ENCODE measurements at places on chromosomes 4 and X.

DNA sequence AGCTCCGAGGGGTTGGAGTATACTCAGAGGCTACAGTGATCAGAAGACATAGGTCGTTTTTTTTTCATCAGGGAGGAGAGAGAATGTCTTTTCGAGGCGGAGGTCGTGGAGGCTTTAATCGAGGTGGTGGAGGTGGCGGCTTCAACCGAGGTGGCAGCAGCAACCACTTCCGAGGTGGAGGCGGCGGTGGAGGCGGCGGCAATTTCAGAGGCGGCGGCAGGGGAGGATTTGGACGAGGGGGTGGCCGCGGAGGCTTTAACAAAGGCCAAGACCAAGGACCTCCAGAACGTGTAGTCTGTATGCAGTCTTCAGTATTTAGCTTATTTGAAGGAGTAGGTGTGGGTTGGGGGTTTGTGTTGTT is 500 bp downstream of the GAR1 start:
- DNase-seq, result peak; percentile 5

DNA sequence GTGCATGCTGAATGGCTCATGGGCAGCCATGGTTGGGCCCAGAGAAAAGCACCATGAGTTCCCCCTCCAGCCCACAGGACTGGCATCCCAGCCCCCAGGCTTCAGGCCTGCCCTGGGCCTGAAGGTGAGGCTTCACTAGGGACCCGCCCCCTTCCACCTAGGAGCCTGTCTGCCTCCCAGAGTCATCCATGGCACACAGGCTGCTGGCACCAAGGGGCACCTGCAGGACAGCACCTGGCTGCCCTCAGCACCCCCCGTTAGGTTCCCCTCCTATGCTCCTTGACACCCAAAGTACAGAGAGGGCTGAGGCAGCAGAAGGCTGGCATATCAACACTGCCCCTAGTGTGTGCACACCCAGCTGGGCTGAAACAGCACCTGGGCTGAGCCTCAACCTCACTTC is 566.7 kb upstream of the PCDH7 start:
- no peak for DNase-seq

GRCh38 chr4:93237521-93237920 is 591.0 kb upstream of the ATOH1 start:
- no peak for DNase-seq

DNA sequence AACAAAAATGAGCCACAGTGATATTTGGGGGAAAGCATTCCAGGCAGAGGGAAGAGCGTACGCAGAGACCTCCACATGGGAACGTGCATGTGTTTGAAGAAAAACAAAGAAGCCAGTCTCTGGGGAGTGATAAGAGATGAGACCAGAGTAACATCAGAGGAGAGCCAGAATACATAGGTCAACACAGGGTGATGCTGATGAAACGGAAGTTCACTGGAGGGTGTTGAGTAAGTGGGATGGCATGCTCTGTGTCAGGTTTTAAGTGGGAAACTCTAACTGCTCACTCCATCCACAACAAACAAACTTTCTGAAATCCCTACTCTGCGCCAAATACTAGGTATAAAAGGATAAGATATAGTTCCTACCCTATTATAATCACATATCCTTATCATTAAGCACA is 110.0 kb downstream of the ARHGAP6 start:
- DNase-seq, result no peak

DNA sequence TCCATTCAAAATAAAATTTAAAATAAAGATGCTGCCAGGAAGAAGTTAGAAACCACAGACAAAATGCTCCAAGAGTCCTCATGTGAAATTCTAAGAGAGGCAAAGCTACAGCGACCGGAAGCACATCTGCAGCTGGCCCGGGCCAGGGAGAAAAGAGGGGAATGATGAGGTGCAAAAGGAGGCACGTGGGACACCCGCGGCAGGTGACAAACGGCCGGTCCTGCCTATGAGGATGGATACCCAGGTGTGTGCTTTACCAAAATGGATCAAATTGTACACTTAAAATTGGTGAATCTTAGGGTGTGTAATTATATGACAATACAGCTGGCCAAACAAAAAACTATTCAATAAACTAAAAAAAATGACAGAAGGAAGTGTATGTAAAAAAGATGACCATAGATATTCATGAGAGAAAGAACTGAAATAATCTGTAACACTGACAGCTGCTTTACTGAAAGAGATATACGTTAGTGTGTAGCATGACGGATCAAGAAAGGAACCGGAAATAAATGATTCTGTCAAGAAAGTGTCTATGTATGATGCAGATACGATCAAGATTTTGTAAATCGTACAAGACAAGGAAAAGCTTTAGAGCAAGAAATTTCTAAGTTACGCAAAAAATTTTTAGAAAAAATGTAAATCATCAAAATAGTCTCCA is 29.5 kb downstream of the PPP2R3B start:
- no peak for DNase-seq

- DNase-seq, result no peak
Observed at GRCh38 chr4:25844961-25845712, 17.7 kb downstream of the SEL1L3 start.

- DNase-seq, result no peak
Observed at GRCh38 chr4:188295899-188296298, 156.7 kb downstream of the TRIML1 start.

DNA sequence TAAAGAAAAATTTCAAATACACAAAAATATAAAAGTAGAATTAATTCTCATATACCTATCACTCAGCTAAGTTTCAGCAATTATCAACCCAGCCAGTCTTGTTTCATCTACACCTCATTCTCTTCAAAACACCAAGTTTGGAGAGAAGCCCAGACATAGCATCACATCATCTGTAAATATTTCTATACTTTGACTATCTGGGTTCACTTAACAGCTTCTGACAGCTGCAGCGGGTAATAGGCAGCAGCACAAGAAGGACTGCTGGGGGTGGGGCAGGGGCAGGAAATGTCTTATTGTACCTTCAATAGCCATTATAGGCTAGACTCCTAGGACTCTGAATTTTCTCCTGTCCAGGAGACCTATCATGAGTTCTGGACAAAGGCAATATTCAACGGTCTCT is 54.1 kb downstream of the PHF8 start:
- DNase-seq, result no peak

- DNase-seq, result no peak
Observed at GRCh38 chr4:112517067-112517634, 1.2 kb upstream of the NEUROG2 start.

GRCh38 chr4:726235-726787 is 20.7 kb downstream of the PCGF3 start:
- no peak for DNase-seq

- no peak for DNase-seq
Observed at GRCh38 chr4:11704186-11704830, 275.6 kb upstream of the HS3ST1 start.

GRCh38 chrX:37895795-37896510 is 48.6 kb upstream of the DYNLT3 start:
- no peak for DNase-seq

GRCh38 chrX:46903458-46904242 is 8.6 kb upstream of the JADE3 start:
- DNase-seq, result no peak

DNA sequence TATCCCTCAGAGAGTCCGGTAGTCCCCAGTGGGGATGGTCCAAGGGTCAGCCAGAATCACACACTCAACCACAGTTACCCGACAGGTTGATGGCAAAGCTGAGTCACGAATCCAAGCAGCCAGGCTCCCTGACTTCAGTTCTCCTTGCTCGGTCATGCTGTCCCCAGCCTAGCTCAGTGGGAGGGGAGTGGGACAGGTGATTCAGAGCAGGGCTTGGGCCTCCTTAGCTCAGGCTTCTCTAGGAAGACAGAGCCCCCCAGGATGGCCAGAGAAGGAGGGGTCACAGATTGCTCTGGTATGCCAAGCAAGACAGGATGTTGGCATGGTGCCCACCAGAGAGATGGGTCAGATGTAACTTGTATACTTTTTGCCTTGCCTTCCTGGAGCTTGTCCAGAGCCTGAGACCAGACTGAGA is 66.5 kb downstream of the EFNB1 start:
- no peak for DNase-seq

- no peak for DNase-seq
Observed at GRCh38 chr4:159607809-159608208, 504.9 kb downstream of the RAPGEF2 start.

- DNase-seq, result peak; percentile 78
Observed at GRCh38 chrX:107673933-107674479, 45.7 kb downstream of the PRPS1 start.
